Nucleus accumbens (tissue), 56 donors: ENCODE measurements at places on chromosomes 5 and 9.

DNA sequence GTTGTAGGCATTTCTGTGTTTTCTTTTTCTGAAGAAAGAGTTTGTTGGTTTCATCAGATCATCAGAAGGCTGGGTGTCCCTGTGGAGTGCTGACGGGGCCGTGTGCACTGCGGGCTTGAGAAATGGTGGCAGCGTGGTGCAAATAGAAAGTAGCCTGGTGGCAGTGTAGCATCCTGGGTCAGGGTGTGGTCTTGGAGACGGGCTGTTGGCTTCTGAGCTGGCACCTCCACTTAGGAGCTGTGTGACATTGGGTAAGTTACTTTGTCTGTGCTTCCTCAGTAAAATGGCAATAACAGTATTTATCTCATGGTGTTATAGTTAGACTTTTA lies 10.0 kb upstream of the NDST1 start:
- DNase-seq, result no peak

DNA sequence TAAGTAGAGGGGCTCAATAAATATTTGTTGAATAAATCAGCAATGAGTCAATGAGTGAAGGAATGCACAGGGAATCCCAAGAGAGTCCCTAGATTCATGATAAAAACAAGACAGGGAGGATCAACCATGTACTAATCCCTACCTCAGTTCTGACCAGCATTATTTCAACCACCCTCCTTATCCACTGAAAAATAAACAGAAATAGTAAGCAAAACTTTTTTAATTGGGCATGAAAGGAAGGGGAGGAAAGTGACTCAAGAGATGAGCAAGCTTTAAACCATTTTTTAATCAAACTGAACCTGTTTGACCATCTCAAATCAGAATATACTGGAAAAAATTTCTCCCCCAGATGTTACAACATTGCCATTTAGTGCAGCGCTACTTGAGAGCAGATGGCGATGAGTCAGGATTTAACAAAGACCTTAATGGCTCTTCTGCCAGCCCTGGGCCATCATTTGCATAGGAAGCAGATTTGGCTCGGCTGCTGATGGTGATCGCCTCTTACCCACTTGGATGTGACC lies 194.8 kb upstream of the SLC30A5 start:
- no peak for DNase-seq

DNA sequence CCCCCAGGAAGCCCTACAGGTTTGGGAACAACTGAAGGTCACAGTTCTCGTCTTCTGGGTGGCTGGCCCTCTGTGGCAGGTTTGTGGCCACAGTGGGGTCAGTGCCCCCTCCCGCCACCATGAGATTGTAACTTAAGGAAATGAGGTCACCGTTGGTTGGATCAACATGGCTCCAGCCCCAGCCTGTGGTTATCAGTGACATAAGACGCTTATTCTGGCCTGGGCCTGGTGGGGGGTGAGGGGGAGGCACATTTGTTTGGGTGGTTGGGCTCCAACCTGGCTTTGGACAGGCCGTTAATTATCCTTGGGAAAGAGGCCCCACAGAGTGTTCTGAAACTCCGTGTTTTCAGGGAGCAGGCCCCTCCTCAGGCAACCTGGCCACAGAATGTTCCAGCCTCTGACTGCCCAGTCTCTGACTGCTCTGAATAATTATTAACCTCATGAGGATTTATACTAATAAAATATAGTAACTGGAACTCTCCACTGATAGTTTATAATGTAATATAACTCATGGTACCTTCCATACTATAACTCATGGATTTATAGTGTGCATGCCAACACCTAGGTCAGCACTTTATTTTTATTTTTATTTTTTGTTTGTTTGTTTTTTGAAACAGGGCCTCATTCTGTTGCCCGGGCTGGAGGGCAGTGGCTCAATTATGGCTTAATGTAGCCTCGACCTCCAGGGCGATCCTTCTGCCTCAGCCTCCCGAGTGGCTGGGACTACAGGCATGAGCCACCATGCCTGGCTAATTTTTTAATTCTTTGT lies 58.0 kb upstream of the RPL26L1 start:
- no peak for DNase-seq

DNA sequence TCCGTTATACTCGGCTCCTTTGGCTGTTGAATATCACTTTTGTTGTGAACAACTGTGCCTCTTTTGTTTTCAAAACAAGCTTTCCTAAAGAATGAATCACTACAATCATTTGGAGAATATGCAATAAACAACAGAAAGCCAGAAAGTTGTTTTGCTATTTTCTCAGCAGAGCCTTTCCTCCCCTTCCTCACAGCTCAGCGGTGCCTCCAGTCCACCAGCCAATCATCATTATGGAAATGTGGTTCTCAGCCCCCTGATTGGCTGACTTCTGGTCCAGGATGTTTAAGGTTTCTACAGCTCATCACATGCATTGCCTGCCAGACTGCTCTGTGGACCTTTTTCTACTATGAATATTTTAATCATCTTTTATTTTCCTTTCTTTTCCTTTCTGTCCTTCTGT lies 9.1 kb upstream of the ZNF608 start:
- DNase-seq, result peak; percentile 19

GRCh38 chr5:71948206-71948605 lies 159.1 kb upstream of the MAP1B start:
- DNase-seq, result no peak

DNA sequence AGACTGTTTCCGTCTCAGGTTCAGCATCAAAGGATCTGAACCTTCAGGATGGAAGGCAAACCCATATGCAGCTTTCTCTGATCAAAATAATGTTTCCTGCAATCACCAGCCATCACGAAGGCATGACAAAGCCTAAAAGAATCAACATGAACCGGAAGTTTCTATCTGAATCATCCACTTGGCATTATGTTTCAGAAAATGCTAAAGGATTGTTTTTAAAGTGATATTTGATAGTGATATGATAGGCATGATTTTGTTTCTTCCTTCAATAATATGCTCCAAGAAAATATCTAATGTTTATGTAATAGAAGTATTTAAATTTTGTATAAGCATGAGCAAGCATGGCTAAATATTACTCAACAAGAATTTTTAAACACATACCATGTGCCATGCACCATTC lies 219.6 kb downstream of the PLK2 start:
- DNase-seq, result no peak

- no peak for DNase-seq
Observed at GRCh38 chr5:38714703-38715355, 131.0 kb upstream of the OSMR start.

DNA sequence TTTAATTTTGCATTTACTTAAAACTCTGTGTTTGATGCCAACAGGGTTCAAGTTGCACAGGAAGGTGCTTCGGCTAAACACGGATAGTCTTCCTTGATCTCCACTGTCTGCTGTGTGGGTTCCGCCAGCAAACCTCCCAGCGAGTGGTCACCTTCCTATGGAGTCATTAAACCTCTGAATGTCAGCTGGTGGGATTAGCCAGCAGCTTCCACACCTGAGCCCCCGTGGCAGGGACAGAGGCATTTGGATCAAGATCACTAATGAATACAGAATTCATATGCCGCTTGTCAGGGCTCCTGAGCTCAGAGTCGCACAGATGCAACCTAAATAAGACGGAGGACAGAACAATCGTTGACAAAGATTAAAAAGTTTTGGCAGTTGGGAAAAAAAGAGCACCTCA lies 39.5 kb downstream of the PSMB7 start:
- DNase-seq, result no peak

DNA sequence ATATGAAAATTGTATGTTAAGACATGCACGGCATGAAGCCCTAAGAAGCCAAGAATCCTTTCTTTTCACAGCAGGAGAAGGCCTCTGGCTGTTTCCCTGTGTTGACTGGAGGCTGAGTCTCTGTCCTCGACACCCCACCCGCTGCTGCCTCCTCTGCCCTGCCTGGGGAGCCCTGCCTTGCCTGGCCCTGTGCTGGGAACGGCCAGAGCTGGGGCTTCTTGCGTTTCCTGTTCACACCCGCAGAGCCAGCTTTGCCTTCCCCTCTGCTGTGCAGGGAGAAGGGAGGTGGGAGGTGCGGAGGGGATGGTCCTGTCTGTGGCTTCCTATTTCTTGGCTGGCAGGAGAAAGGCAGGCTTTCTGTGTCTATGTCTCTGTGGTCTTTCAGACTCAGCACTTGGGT lies 6.9 kb upstream of the GMCL2 start:
- DNase-seq, result no peak

DNA sequence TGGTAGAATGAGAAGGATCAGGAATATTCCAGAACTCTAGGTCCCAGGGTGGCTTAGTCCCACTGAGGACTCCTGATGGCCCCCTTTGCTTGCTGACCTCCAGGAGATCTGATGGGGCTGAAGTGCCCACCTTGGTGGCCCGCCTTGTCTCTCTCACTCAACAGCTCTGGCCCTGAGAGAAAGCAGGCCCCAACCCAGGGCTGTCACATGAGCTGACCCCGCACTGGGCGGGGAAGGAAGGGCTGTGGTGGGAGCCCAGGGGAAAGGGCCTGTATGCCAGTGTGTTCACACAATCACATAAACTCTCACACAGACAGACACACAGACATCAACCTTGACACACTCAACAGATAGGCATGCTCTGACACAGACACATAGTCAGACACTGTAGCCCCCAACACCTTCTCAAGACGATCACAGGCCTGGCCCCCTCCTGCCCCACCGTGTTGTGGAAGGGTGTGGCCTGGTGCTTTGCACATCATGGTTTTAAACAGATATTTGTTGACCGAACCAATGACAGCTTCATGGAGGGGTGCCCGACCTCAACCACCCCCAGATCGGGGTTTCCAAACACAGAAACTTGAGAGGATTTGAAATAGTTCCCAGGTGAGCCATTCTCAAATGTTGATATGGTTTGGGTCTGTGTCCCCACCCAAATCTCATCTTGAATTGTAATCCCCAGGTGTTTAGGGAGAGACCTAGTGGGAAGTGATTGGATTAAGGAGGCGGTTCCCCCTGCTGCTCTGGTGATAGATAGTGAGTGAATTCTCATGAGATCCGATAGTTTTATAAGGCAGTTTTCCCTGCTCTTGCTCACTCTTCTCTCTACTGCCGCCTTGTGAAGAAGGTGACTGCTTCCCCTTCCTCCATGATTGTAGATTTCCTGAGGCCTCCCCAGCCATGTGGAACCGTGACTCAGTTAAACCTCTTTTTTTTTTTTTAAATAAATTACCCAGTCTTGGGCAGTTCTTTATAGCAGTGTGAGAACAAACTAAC lies 48.5 kb upstream of the HAND1 start:
- no peak for DNase-seq

DNA sequence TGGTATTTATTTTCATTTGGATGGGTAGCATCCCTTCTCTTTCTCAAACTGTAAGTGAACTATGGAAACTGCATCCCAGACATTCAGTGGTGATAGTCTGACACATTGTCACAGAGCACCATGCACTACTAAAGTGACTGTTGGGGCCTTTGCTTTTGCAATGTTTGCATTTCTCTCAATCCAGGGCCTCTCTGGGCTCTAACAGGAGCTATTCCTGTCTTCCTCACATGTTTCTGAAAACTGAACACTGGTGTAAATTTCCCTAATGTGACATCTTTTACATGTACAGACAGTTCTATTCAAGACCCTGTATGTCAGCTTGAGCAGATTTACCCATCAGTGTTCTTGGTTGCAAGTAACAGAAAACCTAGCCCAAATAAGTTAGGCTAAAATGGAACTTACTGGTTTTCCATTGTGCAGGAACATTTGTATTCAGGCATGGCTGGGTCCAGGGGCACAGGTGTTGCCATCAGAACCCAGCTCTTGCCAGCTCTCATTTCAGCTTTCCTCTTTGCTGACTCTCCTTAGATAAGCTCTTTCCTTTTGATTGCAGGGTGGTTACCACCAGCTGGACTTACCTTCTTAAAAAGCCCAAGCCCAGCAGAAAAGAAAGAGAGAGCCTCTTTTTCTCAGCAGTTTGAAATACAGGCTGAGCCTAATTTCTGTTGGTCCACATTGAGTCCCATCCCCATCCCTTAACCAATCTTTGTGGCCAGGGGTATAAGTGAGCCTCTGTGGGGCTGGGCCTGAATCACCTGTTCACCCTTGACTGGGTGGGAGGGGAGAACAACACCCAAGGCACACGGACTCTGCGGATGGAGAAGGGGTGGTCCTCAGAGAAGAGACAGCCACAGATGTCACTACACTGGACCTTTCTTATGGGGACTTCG lies 234.3 kb downstream of the NR3C1 start:
- DNase-seq, result no peak

DNA sequence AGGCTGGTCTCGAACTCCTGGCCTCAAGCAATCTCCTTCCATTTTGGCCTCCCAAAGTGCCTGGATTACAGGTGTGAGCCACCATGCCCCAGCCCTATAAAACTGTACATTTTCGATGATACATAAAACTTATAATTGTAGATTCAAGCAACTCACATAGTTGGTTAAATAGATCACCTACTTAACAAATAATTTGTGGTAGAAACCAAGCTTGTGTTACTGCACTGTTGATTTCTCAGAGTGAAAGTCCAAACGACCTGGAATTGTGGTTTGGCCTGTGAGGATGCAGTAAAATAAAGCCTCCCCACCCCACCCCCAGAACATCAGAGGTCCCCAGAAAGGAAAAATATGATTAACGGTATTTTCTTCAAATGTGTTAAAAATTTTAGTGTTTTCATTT lies 92.7 kb downstream of the TRIO start:
- DNase-seq, result no peak

GRCh38 chr9:37144762-37145161 lies 24.4 kb downstream of the ZCCHC7 start:
- no peak for DNase-seq

GRCh38 chr5:97657239-97657638 lies 474.2 kb upstream of the RIOK2 start:
- no peak for DNase-seq

GRCh38 chr5:60297658-60298057 lies 402.3 kb downstream of the DEPDC1B start:
- DNase-seq, result no peak

DNA sequence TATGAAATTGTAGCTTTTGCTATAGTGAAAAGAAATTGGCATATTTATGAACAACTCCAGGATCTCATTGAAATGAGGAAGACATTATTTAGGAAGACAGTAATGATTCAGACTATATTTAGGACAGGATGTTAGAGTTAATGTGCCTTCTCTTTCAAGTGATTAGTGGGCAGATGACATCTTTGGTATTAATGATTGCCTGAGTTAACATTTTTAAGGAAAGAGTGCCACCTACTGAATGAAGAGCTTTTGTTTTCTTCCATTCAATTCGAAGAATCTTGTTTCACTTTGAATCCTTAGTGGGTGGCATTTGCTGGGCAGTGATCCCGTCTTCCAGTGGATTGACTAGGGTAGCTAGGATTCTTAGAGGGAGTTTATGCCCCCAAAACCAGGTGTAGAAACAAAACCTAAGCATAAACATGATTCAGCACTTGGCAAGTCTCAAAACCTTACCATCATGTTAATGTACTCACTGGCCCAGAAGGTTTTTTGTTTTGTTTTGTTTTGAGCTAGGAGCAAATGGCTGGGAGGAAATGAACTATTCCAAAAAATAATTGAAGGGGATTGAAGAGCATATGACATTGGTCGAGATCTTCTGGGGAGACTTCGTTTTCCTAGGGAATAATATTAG lies 23.2 kb downstream of the MAP3K1 start:
- DNase-seq, result no peak

DNA sequence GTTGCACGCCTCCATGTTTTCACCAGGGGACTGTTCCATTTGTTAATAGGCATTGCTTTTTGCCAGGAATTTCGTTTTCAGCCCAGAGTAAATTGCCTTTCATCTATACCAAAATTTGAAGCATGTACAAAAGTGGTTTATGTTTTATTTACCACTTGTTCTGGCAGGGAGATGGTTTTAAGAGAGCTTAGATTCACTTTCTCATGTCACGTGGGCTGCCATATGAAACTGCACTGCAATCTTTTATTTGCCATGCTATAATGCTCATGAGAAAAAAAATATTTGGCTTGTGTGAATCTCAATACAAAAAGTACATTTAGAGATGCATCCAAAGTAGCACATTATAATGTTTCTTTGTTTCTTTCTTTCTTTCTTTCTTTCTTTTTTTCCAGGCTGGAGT lies 284.1 kb upstream of the GRIA1 start:
- DNase-seq, result no peak
